ENCODE measurements at places on chromosomes 4 and X.

DNA sequence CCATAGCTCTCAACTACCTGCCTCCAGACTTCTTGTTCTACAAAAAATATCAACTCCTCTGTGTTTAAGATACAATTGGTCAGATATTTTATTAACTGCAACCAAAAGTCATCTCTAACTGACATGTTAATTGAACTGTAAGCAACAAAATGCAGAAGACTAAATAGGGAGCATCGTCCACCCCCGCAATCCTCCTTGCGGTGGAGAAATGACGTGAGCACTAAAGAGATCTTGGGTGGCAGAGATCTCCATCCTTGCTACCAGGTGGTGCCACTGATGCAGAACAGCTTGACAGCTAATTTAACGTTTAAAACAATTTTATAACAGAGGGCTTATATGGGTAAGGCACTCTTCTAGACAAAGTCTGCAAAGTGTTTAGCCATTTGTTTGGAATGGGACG, 164.4 kb upstream of the FTHL17 start:
- DNase-seq, result no peak

DNA sequence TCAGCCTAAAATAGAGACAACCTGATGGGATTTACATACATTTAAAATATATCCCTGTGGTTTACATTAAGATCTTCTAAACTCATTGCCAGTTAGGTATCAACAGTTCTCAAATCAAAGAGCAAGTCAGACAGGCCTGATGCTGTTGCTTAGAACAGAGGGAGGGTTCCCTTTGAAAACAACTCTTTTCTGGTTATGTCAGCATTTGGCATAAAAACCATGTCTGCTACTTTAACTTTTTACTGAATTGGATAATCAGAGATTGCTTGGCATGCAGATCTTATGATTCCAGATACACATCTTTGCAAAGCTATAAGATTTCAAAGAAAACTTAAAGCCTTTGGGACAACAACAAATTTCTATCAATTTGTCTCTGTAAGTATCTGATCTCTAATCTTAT, 140.8 kb downstream of the CPE start:
- DNase-seq, result no peak

DNA sequence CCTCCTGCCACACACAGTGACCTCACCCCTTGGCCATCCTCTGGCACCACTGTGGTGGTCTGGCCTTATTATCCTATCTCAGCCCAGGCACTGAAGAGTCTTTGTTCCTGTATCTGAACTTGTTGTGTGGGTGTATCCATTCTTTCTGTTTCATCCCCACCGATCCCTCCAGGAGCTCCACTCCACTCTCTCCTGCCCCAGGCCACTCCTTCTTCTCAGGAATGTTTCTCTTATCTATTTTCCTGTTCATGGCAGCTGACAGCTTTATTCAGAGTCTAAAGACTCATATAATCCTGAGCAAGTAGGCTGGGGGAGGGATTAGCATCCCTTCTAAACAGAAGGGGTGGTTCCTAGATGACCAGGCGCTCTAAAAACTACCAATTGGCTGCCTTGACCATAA, 150.0 kb downstream of the ANAPC10 start:
- no peak for DNase-seq

DNA sequence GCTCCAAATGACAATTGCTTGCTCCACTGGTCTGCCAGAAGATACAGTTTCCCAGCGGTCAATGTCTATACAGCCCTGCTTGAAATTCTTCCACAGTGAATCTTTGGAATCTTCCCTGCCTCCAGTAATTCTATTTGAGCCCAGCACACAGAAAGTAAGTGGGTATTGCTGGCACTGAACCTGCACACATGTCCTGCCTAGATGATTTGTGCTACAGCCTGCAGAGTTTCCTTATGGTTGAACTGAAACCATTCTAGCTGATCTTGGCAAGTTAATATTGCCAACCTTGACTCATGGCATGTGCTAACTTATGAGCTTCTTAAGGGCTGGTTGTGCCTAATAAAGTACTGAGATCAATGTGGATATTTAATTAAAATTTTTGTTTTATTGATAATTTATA, 553.8 kb upstream of the GNPDA2 start:
- DNase-seq, result no peak

DNA sequence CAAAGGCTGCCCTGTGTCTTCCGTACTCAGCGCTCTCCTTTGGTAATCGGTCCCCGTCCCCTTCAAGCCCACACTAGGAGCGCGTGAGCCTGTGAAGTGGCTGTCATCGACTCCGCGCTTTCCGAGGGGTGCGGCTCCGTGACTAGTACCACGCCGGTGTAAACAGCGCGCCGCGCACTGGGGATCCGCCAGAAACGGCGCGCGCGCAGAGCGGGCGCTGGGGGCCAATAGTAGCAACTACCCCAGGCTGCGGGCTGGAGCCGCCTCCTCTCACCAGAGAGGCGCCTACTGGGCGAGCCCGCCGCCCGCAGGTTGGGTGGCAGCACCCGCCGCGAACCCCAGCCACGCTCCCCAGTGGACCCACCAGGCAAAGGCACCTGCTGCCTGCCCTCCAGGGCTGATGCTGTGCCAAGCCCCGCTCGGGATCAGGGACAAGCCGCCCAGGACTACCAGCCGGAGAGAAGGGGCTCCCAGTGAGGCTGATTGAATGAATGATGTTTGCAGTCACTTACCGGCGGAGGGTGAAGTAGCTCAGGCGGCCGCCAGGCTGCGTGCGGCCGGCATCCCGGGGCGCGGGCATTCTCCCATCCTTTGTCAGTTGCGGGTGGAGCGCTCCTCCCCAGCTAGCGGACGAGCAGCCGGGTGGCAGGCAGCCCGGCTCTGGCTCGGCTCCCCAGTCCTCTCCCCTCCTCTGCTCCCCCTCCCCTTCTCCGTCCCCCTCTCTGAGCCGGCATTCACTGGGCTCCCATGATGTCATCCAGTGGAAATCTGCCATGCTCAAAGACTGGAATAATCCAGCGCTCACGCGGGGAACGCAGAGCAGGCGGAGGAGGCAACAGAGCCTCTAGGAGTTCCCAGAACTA, 370.3 kb upstream of the SMIM31 start:
- DNase-seq, result peak; percentile 96

DNA sequence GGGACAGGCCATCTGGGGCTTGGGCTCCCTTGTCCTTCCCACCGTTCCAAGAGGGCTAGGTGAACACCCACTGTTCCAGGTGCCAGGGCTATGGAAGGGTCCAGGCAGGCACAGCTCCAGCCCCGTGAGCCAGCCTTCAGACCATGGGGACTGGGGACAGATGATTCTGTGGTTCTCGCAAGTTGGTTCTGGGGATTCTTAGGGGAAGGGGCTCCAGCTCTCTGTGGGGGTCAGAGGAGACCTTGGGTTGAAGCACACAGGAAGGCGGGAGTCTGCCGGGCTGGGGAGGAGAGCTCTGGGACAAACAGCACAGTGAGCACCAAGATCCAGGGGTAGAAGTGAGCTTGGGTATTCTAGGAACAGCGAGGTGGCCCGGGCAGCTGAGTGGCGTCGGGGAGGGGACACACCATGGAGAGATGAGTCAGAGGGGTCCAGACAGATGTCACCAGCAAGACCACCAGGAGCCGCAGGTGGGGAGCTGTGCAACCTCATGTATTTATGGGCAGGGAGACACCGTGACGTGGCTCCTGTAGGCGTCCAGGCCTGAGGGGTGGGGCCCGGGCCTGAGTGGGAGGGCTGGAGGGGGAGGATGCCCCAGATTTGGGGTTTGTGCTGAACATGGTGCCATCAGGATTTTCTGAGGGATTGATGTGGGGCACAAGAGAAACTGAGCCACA, 48.8 kb upstream of the HMX1 start:
- DNase-seq, result no peak
